Effector memory CD8-positive, alpha-beta T cell (primary cell): ENCODE measurements at places on chromosomes 16 and 17.

DNA sequence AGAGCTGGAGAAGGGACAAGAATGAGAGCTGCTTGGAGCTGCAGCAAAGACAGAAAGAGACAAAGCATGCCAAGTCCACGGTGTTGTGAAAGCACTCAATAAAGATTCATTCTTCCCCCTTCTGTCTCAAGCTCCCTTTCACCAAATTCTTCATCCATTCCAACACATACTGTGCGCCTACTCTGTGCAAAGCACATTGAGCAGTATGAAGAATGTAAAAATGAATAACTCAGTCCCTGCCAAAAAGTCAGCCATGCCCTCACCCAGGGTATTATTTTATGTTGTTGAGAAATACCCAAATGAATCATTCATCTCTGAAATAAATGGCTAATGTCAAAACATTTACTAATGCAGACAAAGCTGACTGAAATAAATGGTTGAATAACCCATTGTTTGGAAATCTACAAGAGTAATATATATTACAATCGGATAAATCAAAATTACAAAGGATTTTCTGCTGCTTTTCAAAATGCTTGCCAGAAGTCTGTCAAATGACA is 282.9 kb upstream of the IRX5 start:
- DNase-seq = no peak

DNA sequence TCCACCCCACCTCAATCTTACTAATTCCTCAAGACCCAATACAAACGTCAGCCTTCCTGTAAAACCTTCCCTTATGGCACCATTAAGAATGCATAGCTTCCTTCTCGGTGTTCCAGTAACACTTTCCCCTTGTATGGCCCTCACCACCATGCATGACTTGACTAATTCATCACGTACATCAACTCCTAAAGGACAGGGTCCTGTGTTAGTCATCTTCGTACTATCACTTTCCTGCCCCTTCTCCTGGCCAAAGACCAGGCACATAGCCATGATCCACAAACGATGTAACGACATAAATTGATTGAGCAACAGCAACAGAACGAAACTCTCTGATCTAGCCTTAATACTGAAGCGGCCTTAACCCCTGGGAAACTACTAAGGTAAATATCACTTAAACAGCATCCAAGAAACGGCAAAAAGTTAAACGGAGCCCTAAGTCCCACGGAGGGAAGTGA is 612 bp downstream of the PSMD12 start:
- DNase-seq = no peak

GRCh38 chr17:82056729-82057621 is 5.3 kb downstream of the GPS1 start:
- no peak for DNase-seq

DNA sequence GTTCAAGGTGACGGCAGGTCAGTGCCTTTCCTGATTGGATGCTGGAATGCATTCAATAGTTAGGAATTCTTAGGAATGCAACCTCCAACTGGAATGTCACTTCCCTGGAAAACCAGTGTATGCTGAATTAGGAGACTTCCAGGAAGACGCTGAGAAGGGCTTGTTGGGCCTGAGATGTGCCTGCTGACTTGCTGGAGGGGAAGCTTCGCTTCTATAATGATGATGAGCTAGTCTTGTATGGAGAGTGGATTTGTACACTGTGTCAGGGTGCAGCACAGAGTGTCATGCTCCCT is 45.6 kb downstream of the SMPD3 start:
- DNase-seq = no peak

DNA sequence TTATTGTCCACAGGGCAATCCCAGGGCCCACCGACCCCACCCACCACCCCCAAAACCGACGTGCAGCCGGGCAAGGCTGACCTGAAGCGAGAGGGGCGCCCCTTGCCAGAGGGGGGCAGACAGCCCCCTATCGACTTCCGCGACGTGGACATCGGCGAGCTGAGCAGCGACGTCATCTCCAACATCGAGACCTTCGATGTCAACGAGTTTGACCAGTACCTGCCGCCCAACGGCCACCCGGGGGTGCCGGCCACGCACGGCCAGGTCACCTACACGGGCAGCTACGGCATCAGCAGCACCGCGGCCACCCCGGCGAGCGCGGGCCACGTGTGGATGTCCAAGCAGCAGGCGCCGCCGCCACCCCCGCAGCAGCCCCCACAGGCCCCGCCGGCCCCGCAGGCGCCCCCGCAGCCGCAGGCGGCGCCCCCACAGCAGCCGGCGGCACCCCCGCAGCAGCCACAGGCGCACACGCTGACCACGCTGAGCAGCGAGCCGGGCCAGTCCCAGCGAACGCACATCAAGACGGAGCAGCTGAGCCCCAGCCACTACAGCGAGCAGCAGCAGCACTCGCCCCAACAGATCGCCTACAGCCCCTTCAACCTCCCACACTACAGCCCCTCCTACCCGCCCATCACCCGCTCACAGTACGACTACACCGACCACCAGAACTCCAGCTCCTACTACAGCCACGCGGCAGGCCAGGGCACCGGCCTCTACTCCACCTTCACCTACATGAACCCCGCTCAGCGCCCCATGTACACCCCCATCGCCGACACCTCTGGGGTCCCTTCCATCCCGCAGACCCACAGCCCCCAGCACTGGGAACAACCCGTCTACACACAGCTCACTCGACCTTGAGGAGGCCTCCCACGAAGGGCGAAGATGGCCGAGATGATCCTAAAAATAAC is 3.0 kb downstream of the SOX9 start:
- no peak for DNase-seq

GRCh38 chr17:27306276-27306835 is 12.4 kb downstream of the WSB1 start:
- DNase-seq = no peak

DNA sequence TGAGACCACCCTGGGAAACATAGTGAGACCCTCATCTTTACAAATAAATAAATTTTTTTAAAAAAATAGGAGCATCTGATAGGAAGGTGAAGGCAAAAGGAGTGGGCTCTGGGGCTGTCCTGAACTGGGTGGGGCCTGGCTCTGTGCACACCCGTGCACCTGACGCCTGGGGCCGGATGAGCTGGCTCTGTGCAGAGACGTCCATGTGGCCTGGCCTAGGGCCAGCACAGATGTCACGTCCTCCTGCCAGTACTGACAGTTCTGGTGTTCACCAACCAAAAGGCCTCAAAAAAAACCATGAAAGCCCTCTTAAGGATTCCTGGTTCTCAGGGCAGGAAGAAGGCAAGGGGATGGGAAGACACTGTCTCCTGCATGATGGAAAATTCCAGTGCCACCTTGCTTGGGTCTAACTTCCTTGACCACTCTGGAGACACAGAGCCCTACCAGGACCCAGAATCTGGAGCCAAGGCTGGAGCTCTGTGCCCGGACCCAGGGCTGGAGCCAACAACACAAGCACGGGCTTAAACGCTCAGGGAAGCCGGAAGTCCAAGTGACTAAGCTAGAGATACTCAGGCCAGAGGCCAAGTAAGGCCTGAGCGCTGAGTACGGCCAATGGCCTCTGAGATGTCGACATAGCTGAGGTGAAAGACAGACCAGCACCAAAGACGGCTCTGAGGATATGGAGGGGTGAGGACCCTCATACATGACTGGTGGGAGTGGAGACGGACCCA is 32.9 kb downstream of the COPRS start:
- DNase-seq = no peak

GRCh38 chr17:74865504-74866197 is 6.0 kb upstream of the GRIN2C start:
- DNase-seq = no peak

GRCh38 chr16:85777583-85778310 is 21.6 kb downstream of the EMC8 start:
- DNase-seq = no peak

DNA sequence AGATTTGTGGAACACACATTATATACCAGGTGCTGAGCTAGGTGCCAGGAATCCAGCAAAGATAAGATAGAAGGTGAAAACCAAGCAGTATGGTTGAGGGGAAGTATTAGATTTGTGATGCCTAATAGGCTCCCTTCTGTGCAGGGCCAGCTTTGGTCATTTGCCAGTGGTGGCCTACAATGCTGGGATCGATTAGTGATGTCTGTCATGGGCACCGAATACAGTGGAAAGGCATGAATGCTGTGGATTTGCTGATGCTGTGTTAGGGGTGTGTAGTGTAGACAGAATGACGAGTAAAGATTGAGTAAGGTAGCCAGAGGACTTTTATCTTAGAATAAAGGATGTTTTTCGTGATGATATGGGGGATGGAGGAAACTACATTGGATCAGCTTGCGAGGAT is 48.9 kb downstream of the SNX29 start:
- DNase-seq = no peak

DNA sequence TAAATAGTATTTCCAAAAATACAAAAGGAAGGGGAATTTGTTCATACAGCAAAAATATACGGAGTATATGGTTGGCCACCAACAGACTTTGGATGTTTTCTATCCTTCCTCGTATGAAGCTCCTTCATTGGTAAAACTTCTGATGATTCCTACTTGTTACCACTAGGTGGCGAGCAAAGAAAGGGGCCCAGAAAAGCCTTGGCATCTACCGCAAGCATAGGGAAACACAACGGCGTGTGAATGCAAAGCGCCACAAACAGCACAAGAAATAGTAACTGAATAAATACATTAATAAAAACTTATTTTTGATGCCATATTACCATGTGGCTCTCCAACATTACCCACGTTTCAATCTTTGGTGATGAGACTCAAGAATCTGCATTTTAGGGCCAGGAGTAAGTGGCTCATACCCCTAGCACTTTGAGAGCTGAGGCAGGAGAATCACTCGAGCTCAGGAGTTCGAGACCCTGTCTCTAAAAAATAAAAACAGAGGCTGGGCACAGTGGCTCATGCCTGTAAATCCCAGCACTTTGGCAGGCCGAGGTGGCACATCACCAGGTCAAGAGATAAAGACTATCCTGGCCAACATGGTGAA is 34.5 kb downstream of the YWHAE start:
- peak; percentile 55 for DNase-seq

- DNase-seq = peak; percentile 86
Observed at GRCh38 chr17:8158267-8159031, 4.3 kb downstream of the VAMP2 start.

DNA sequence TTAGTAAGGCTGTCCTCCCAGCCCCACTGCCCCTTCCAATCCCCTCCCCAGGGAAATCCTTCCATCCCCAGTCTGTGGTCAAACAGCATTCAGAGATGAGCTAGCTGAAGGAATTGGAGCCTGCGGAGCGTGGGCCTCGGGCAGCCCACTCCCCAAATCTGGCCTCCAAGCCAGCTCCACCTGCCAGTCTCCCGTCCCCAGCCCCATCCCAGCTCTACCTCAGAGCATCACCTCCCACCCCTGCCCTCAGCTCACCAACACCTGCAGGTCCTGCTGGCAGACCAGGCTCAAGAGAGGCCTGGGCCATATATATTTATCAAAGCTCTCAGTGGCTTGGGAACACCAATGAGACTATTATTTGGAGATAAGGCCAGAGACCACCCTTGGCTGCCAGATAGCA is 5.2 kb upstream of the SPPL2C start:
- DNase-seq = no peak

DNA sequence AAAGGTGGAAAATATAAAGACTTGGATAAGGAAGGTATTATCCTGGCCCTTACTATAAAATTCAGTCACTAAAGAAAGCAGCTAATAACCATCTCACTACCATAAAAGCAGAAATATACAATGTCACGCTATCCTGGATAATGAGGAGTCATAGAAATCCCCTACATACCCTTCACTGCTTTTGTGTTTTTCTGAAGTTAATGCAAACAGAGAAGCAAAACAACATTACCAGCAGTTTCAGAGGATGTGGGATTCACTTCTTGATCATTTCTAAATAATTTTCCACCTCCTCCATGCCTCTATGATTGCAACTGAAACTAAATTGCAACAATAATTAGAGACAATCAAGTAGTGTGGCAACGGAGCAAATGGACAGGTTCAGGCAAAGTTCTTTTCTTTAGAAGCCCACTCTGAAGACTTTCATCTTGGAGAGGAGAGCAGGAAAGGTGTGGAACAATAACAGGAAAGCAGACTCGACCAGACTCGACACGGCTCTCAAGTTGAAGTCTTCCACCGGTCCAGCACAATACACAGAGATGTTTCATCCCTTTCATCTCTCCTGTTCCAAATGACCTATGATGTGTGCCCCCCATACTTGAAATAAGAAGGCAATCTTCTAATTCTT is 10.2 kb downstream of the CYTH1 start:
- DNase-seq = no peak

- no peak for DNase-seq
Observed at GRCh38 chr17:14553847-14554246, 253.0 kb downstream of the HS3ST3B1 start.

DNA sequence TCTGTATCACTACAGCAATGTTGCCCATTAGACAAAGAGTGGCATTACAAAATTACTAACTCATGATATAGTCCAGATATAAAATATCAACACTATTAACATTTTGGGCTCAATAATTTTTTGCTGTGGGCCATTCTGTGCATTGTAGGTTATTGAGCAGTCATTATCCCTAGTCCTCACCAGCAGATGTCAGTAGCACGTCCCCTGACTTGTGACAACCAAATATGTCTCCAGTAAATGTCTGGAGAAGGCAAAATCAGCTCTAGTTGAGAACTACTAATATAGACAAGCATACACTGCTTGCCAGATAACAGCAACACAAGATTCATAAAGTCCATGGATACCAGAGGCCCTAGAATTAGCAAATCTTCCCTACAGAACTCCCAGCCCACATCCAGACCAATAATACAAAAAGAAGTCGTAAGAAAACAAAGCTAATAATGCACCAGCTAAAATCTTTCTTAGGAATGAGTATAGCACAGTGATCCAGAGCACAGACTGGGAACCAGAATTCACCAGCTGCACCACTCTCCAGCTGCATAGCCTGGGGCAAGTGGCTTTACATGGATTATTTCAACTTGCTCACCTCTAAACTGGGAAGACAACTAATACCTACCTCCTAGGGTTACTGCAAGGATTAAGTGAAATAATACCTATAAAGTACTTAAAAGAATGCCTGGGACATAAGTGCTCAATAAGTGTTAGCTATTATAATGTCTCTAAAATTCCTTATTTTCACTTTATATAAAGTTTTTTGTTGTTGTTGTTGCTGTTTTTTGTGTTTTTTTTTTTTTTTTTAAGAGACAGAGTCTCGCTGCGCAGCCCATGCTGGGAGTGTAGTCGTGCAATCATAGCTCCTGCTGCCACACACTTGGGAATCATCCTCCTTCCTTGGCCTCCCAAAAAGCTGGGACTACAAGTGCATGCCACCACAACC is 23.7 kb downstream of the HELZ start:
- peak; percentile 56 for DNase-seq

- DNase-seq = no peak
Observed at GRCh38 chr17:8647202-8647601, 16.7 kb upstream of the MYH10 start.

DNA sequence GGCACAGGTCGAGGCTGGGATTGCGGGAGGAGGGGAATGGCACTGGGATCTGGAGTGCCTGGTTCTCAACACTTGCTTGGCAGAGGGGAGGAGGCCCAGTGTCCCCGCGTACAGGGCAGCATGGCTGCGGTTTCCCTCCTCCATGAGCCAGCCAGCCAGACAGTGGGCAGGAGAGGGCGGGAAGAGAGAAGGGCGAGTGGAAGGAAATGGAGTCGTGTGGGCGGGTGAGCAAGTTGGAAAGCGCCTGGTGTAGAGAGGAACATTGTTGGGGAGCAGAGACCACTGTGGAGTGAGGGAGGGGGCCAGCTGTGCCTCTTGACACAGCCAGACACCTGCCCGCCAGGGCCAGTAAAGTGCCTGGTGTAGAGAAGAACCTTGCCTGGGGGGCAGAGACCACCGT is 130.5 kb downstream of the OR1D5 start:
- no peak for DNase-seq
